NCI-H2081 treated with DMSO at 0.1 percent for 48 hours (cell line): ENCODE measurements at places on chromosomes 1 and 21.

DNA sequence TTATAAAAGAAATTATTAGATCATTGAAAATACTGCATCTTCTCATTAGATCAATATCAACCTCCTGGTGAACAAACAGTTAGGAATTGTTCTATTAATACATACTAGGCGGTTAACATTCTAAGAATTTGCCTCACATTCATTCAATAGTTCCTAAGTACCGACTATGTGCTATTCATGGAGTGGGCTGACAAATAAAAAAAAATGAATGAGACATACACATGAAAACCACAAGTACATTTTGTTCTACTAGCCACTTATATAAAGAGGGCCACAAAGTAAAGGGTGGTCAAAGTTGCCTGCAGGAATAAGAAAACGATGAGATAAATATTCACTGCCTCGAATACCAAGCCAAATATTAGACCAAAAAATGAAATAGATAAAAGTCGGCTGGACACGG lies 294.4 kb downstream of the SDCCAG8 start:
- no peak for DNase-seq

DNA sequence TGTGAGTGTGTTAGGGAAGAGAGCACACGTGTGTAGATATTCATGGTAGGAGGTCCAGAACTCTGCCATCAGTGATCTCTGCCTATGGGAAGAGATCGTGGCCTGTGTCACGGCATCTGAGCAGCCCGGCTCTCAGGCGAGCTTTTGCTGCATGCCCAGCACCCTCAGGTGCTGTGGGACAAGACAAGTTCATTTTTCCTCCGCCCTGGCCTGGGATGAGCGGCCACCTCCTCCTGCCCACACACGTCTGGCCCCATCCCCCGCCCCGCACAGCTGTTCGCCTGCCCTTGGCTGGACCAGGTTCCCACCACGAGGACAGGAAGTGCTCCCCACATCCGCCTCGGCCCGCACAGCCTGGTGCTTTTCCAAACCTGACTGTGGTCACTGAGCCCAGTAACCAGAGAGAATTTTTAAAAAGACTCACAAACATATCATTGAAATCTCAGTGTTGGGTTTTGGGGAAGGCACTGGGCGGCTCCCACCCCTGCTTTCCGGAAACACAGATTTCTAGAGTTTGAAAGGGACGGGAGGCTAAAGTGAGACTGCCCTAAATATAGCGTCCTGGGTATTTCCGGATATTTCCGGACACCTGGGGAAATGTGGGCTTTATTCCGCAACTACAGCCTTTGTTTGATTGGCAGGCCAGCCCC lies 18.0 kb downstream of the BMP8A start:
- DNase-seq = no peak

- DNase-seq = no peak
Observed at GRCh38 chr1:79004916-79005315, 1.6 kb downstream of the ADGRL4 start.

GRCh38 chr1:172895050-172895460 lies 155.7 kb downstream of the TNFSF18 start:
- no peak for DNase-seq

- no peak for DNase-seq
Observed at GRCh38 chr1:201533836-201534235, 5.1 kb upstream of the NAV1 start.

GRCh38 chr1:230068952-230069684 lies 2.1 kb downstream of the GALNT2 start:
- DNase-seq = no peak

DNA sequence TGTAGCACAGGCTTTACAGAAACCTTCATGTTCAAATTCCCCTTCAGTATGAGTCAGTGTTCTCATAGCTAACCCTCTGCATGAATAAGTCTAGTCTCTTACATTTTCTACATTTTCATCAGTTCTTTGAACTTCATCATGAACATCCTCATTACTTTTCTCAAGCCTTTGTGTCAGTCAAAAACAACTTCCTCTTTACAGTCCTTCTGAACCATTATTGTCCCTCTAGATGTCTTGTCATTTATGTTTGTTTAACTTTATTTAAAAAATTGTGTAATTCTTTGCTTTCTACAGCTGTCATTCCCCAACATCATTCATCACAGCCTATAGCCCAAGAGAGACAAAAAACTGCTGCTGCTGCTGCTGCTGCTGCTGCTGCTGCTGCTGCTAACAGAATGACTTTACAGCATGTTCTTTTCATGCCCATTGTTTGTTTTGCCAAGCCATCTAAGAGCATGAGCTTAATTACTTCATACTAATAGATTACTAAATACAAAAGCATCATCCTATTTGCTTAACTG lies 133.1 kb downstream of the LRRC40 start:
- no peak for DNase-seq
